Esophagus mucosa (tissue), 1 donor: ENCODE measurements at places on chromosomes 4 and X. TPM values are rescaled to one million over a fixed set of nuclear protein-coding genes. Genes with fewer than 3 reads are reported as not detected.

IBSP gene
- total RNA-seq, result not detected

CPE gene
- total RNA-seq, result 15.4 TPM

FGF13 gene
- total RNA-seq, result 0.40 TPM

FMR1NB gene
- not detected for total RNA-seq

TLL1 gene
- 1.5 TPM for total RNA-seq
